GM12864 (cell line): ENCODE measurements at places on chromosomes 2 and 18.

DNA sequence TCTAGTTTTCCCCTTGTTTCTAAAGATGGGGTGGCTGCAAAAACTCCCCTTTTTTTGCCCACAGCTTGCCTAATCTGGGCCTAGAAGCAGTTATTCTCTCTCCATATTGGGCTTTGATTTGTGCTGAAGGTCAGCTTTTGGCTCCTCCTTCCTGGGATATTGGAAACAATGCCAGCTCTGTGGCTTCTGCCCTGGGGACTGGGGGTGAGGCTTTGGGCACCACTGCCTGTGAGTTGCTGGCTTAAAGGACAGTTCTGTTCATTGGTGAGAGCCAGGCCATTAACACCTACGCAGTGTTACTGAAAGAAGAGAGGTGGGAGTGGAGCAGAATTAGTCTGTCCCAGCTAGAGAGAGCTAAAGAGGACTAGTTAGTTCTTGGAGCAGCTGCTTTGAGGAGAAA is 4.3 kb downstream of the UBXN2A start:
- DNase-seq: no peak

GRCh38 chr2:174395969-174396630 is 570 bp downstream of the SCRN3 start:
- no peak for DNase-seq

- no peak for DNase-seq
Observed at GRCh38 chr18:23812546-23813440, 123.5 kb downstream of the LAMA3 start.

DNA sequence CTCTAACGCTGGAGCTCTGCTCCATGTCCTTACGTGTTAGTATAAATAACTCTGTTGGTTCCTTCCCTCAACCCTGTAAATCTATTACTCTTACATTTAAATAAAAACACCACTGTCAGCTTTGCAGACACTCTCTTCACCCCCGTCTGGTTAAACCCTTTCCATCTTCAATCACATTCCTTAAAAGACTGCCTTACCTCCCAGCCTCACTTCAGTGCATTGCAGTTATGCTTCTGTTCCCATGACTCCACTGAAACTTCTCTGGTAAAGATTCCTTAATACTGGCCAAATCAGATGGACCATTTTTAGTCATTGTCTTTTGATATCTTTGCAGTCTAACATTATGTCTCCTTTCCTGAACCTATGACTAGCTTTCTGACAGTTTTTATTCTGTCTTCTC is 61.7 kb downstream of the EML4 start:
- no peak for DNase-seq

GRCh38 chr2:72921853-72922252 is 4.5 kb downstream of the EMX1 start:
- DNase-seq: no peak

GRCh38 chr2:171492664-171493063 is 29.6 kb upstream of the CYBRD1 start:
- no peak for DNase-seq

DNA sequence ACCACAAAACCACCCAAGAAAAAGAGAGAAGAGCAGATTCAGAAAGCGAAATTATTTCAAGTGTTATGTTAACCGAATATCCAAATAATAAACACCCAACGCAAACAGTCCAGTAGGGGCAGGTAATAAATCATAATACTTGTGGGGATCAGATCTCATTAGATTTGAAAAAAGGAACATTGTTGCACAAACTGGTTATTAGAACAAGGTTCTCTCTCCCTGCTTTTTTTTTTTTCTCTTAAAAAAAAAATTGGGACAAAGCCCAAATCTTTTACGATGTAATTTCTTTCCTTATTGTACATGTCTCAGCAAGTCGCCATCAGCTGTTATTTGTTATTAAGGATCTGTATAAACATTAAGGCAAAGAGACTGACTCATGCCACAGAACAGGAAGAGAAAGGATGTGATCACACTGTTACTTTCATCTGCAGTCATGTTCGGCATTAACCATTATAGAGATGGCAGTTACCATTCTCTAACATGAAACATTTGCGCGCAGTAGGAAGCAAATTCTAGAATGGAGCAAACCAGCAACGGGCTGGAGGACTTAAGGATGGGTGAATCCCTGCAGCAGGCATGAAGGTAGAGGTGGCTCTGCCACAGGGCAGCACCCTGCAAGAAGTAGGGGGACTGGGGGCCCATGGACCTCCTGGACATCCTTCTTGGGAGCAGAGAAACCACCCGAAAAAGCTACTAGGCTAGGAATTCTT is 42.0 kb downstream of the EPHA4 start:
- DNase-seq: no peak

GRCh38 chr2:235493775-235494715 is at the start of gene AGAP1:
AGAP1 (plus strand) TSS chr2:235494043.
- DNase-seq: no peak

GRCh38 chr2:449246-450067 is 161.6 kb upstream of the ALKAL2 start:
- DNase-seq: no peak

DNA sequence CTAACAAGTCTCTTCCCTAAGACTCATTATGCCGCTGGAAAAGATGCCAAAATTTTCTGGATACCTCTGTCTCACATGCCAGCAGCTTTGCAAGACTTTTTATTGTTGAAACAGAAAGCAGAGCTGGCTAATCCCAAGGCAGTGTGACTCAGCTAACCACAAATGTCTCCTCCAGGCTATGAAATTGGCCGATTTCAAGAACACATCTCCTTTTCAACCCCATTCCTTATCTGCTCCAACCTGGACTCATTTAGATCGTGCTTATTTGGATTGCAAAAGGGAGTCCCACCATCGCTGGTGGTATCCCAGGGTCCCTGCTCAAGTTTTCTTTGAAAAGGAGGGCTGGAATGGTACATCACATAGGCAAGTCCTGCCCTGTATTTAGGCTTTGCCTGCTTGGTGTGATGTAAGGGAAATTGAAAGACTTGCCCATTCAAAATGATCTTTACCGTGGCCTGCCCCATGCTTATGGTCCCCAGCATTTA is 26.3 kb downstream of the DHRS9 start:
- no peak for DNase-seq

DNA sequence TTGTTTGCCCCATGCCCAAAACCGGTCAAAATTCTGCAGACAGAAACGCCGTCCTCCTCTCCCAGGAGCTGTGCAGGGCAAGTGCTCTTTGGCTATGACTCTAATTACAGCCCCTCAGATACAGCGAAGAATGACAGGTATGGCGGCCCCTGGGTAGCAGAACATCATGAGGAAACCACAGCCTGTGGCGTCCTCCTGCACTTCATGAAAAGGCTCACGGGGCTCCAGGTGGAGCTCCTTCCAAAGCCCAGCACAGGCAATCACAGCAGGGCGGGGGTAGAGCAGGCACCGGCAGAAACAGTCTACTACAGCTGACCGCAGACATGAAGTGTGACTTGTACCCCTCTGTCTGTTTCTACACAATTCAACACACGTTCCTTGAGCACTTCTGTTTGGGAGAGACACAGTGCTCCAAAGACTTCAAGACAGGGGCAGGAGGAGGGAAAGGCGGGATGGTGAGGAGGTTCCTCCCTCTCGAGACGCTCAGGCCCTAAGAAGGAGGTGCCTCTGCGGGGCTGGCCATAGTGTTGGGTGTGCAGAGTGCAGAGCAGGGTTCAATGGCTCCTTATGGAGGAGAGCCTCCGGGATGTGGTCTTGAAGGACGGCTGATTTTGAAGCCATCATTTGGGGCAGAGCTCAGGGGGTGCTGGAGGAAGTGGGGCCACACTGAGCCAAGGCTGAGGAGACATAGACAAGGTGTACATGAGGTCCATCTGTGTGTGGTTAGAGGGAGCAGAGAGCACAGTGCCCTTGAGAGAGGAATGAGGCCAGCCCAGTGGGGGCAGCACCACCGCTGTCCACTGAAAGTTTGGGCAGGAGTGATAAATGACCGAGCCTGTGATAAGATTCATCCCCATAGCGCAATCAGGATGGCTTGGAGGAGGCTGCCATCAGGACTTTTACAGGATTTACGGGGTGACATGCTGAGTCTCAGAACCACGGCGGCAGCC is 468.3 kb downstream of the EIPR1 start:
- DNase-seq: no peak

DNA sequence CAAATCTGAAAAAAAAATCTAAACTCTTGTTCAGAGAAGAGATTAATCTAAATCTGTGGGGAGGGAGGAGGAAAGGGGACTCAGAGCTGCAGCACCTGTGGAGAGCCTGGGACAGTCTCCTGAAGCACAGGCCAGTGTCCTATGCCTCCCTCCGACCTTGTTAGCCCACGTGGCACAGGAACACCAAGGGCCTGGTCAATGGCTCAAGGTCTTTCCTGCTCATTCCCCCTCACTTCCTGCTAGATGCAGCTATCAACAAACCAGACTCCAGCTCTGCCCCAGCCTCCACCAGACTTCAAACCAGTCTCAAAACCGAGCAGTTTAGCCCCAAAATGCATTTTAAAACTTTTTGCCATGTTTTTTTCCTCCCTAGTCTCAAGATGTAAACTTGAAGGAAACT is 20.1 kb upstream of the SULT1C3 start:
- DNase-seq: no peak

GRCh38 chr2:138610201-138610953 is 108.8 kb downstream of the SPOPL start:
- no peak for DNase-seq

DNA sequence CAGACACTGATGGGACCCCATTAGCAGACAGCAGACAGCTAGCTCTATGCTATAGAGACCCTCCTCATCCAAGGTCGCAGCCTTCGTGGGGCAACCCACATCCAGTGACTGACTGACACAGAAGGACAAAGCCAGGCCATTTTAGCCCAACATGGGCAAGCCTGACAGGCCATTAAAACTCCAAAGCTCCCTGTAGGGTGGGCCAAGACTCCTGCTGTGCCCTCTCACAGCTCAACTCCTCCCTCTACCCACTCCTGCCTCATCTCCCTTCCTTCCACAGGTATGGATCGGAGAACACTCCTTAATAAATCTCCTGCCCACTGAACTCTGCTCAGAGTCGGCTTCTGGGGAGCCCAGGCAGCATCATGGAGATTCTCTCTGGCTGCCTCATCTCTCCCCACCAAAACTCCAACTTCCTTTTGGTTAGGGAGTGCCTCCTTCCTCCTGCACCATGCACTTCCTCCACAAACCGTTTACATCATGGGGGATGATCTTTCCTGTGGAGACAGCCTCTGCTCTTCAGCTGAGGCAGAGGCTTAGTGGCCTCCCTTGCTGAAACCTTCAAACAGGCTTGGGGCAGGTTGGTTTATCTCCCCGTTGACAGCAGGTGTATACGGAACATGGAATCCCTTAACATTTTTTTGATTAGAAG is 86.5 kb downstream of the ACTR3 start:
- no peak for DNase-seq

DNA sequence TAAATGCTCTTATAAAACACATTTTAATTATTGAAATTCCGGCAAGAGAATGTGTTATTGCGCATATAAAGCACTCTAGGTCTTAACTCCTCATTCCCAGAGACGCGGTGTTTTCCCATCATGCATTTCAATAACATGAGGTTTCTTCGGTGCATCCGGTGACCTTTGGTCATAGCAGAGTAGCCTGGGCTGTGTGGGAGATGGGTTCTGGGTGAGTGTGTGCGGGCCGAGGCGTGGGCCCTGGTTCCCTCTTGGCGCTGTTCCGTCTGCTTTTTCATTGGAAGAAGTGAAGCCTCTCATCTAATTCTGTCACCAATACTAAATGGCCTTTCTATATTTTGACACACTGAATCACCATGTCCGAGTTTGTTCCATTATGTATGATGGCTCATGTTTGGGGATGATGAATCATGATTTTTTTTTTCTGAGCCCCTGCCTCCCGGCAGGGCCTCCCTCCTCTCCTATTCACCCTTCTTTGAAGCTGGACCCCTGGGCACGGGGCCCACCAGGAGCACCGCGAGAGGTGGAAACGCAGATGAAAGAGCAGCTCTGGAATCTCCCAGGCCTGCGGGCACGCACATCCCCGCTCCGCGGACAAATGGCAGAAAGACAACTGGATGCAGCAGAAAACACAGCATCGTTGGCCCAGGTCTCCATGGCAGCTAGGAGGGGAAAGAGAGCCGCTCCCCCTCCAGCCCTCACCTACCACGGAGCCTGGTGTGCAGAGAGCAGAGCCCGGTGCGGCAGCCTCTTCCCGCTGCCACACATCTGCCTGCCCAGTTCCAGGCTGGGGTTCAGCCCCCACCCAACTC is 85.8 kb upstream of the HPCAL1 start:
- no peak for DNase-seq

- no peak for DNase-seq
Observed at GRCh38 chr18:42534313-42534712, 579.3 kb downstream of the PIK3C3 start.

GRCh38 chr2:234869164-234869563 is 82.7 kb upstream of the SH3BP4 start:
- DNase-seq: no peak

GRCh38 chr2:150129921-150130575 is 357.4 kb downstream of the RND3 start:
- DNase-seq: no peak

GRCh38 chr18:26073758-26074157 is 16.7 kb downstream of the SS18 start:
- no peak for DNase-seq

GRCh38 chr18:62485684-62486083 is 37.1 kb upstream of the ZCCHC2 start:
- DNase-seq: no peak

DNA sequence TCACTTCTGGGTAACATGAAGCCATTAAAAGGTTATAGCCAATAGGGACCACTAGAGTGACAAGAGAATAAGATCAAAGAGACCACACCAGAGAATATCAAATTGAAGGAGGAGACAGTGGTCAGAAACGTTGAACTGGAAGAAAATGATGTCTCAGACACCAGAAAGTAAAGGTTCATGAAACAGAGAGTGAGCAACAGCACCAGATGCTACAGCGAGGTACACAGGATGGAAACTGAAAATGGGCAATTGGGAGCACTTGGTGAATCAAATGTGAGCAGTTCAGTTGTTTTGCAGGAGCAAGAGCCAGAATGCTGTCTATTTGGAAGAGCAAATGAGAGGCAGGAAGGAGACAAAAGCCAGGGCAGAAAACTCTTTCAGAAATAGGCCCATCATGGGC is 162.6 kb downstream of the SS18 start:
- DNase-seq: no peak

- no peak for DNase-seq
Observed at GRCh38 chr2:69131983-69132675, 119.2 kb downstream of the ANTXR1 start.

- DNase-seq: no peak
Observed at GRCh38 chr2:10169581-10169980, 47.0 kb downstream of the RRM2 start.

- peak; percentile 90 for DNase-seq
Observed at GRCh38 chr2:234290671-234291070, 206.2 kb downstream of the ARL4C start.
